Muscle of arm (tissue), 14 donors: ENCODE measurements at places on chromosomes 3 and 15. TPM values are rescaled to one million over a fixed set of nuclear protein-coding genes. Genes with fewer than 3 reads are reported as not detected.

Gene COLQ
- 29.3 TPM for polyA plus RNA-seq

Gene GRAMD2A
- polyA plus RNA-seq: 2.0 TPM

Gene LRRC34
- 10.3 TPM for polyA plus RNA-seq

GRCh38 chr3:71177375-71177774 is 406.2 kb downstream of the FOXP1 start:
- DNase-seq: no peak

GRCh38 chr15:85976986-85977385 is 102.7 kb upstream of the AGBL1 start:
- no peak for DNase-seq
